RWPE2 (cell line): ENCODE measurements at places on chromosomes 7 and 10.
A peak's percentile ranks its signal among the peaks of the same experiment; 100 is the strongest.

- no peak for DNase-seq
- H3K36me3 ChIP-seq, result no peaks in the 10 kb centered on the region
- H3K27me3 ChIP-seq, result peaks cover 6% of the 10 kb centered on the region
- no peaks in the 10 kb centered on the region for H3K4me1 ChIP-seq
These were observed 86.9 kb upstream of the MTPN start for GRCh38 chr7:136064081-136064480.

DNA sequence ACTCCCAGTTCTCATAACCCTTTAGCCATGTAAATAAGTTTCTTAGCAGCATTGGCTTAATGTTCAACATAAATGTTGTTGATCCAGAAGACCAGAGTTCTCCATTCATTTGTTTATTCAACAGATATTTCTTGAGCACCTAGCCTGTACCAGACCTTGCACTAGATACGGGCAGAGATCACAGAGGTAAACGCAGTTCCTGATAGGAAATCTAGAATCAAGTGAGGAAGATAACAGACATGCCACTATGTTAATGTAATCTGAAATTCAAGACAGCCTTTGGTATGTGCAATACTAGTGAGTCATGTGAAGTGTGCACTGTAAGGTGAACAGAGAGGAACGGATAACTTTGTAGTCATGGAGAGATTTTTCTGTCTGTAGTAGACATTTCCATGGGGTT is 3.0 kb downstream of the BUB3 start:
- H3K4me3 ChIP-seq, result no peak overlapping the region
- DNase-seq, result no peak
- H3K27ac ChIP-seq, result peak overlapping the region; percentile 79
- H3K27me3 ChIP-seq, result peaks cover 5% of the 10 kb centered on the region
- H3K4me1 ChIP-seq, result peaks cover 38% of the 10 kb centered on the region

GRCh38 chr7:71735961-71736556 is 604.1 kb downstream of the GALNT17 start:
- H3K4me3 ChIP-seq, result no peak overlapping the region
- H3K36me3 ChIP-seq, result no peaks in the 10 kb centered on the region
- H3K27ac ChIP-seq, result no peak overlapping the region
- H3K4me1 ChIP-seq, result no peaks in the 10 kb centered on the region
- no peak for DNase-seq
- H3K27me3 ChIP-seq, result no peaks in the 10 kb centered on the region

DNA sequence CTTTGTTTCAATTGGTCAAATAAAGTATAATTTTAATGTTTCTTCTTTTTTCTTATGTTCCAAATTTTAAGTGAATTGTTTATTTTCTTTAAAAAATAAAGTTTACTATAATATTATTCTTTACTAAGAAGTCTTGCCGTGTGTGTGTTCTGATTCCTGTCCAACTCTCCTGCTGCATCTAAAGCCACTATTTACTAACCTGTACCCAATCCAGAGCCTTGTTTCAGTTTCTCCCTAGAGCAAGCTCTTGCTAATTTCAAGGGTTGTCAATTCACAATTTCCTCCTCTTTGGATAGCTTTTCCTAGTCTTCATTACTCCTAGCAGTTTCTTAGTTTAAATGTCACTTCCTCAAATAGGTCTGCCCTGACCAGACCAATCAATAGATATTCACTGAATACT is 314.9 kb upstream of the SEMA3A start:
- no peak overlapping the region for H3K4me3 ChIP-seq
- H3K27ac ChIP-seq, result no peak overlapping the region
- no peaks in the 10 kb centered on the region for H3K4me1 ChIP-seq
- H3K36me3 ChIP-seq, result no peaks in the 10 kb centered on the region
